ENCODE measurements at places on chromosomes 5 and 9. TPM values are rescaled to one million over a fixed set of nuclear protein-coding genes. Genes with fewer than 3 reads are reported as not detected.

GRCh38 chr5:97529354-97529985 lies 346.4 kb upstream of the RIOK2 start:
- no peaks in the 10 kb centered on the region for H3K27me3 ChIP-seq
- H3K4me3 ChIP-seq = no peak overlapping the region
- H3K27ac ChIP-seq = no peak overlapping the region
- DNase-seq = no peak
- H3K36me3 ChIP-seq = no peaks in the 10 kb centered on the region
- H3K4me1 ChIP-seq = no peaks in the 10 kb centered on the region

DNA sequence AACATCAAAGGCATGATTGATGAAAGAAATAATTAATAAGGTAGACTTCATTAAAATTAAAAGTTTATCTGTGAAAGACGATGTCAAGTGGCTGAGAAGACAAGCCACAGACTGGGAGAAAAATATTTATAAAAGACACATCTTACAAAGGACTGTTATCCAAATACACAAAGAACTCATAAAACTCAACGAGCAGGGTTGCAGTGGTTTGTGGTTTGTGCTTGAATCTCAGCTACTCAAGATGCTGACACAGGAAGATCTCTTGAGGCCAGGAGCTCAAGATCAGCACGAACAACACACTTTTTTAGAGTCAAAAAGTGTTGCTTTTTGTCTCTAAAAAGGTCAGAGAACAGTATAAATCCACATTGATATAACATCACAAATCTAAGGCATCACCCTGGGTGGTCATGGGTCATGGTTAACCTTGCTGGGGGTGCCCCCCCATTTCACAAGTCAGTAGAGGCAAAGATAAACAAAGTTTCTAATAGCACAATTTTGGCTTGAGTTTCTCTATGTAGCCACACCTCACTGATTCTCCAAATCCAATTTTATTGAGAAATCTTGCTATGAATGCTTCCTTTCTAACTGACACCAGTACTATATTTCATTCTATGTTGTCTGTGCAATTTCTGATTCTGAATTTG lies 342.9 kb upstream of the RPS23 start:
- DNase-seq = no peak
- H3K27ac ChIP-seq = no peak overlapping the region
- no peaks in the 10 kb centered on the region for H3K4me1 ChIP-seq
- no peak overlapping the region for H3K4me3 ChIP-seq
- H3K27me3 ChIP-seq = no peaks in the 10 kb centered on the region

DNA sequence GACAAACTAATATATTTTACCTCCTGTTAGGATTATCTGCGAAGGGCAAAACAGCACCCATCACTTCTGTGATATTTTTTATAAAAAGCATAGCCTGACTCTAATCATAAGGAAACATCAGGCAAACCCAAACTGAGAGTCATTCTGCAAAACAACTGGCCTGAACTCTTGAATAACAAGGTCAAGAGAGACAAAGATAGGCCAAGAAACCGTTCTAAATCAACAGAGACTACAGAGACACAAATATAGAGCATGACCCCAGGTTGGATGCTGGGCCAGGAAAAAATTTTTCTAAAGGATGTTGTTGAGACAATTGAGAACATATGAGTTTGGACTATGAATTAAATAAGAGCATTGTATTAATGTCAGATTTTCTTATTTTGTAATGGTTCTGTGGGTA lies 384.9 kb downstream of the NFIB start:
- H3K27me3 ChIP-seq = no peaks in the 10 kb centered on the region
- no peak overlapping the region for H3K27ac ChIP-seq
- no peak for DNase-seq
- H3K36me3 ChIP-seq = no peaks in the 10 kb centered on the region
- peaks cover 11% of the 10 kb centered on the region for H3K4me1 ChIP-seq

GRCh38 chr5:56108246-56108645 lies 113.5 kb upstream of the IL6ST start:
- no peak for DNase-seq
- no peak overlapping the region for H3K4me3 ChIP-seq
- no peaks in the 10 kb centered on the region for H3K36me3 ChIP-seq
- H3K27me3 ChIP-seq = no peaks in the 10 kb centered on the region
- no peak overlapping the region for H3K27ac ChIP-seq

- H3K36me3 ChIP-seq = no peaks in the 10 kb centered on the region
- no peaks in the 10 kb centered on the region for H3K4me1 ChIP-seq
- DNase-seq = no peak
- no peak overlapping the region for H3K4me3 ChIP-seq
Observed at GRCh38 chr5:44713446-44713845, 95.3 kb upstream of the MRPS30 start.

The PIP5K1B gene
- 1.7 TPM for total RNA-seq

The PCDHGB7 gene
- 5.9 TPM for total RNA-seq

The RFESD gene
- 3.6 TPM for total RNA-seq

The SPATA31E1 gene
- total RNA-seq = not detected

All from psoas muscle (tissue), 8 donors.